Kidney epithelial cell (primary cell): ENCODE measurements at places on chromosomes 1 and 21. TPM values are rescaled to one million over a fixed set of nuclear protein-coding genes. Genes with fewer than 3 reads are reported as not detected.

Gene TDRD5
- 0.34 and 0.54 TPM in 2 replicates for total RNA-seq

Gene TP73
- total RNA-seq = 0.04 and 0.07 TPM in 2 replicates

Gene AK5
- total RNA-seq = 1.8 and 8.6 TPM in 2 replicates

Gene OR2L2
- total RNA-seq = not detected in 2 replicates

Gene GNAT2
- not detected in 2 replicates for total RNA-seq

Gene ATP13A2
- total RNA-seq = 74.1 and 107 TPM in 2 replicates

Gene OR10K2
- total RNA-seq = not detected in 2 replicates

Gene RGS7
- 0.34 and 1.5 TPM in 2 replicates for total RNA-seq

Gene VHLL
- not detected in 2 replicates for total RNA-seq
